COR-L47 (cell line): ENCODE measurements at places on chromosomes 5 and 9.

GRCh38 chr9:77753180-77753579 is 105.1 kb upstream of the GNA14 start:
- no peak for DNase-seq

GRCh38 chr5:60820593-60821487 is 23.2 kb downstream of the ELOVL7 start:
- no peak for DNase-seq

DNA sequence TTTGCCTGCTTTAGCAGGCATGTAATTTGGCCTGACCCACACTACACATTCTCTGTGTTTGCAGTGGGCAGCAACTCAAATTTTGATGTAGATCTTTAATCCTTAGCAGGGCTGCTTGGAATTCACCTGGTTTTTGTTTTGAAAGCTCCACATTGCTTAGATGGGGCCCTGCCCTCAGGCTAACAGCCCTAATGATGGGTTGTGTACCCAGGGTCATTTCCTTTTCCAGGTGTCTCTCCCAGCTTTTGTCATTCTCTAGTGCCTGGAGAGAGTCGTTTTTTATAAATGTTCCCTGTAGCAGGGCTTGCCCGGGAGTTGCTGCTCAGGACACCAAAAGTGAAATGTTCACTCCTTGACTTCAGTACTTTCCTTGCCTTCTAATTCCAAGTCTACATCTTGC is 126.3 kb downstream of the TRIO start:
- DNase-seq = no peak

- no peak for DNase-seq
These were observed 591.1 kb downstream of the SEMA5A start for GRCh38 chr5:8954801-8955200.

DNA sequence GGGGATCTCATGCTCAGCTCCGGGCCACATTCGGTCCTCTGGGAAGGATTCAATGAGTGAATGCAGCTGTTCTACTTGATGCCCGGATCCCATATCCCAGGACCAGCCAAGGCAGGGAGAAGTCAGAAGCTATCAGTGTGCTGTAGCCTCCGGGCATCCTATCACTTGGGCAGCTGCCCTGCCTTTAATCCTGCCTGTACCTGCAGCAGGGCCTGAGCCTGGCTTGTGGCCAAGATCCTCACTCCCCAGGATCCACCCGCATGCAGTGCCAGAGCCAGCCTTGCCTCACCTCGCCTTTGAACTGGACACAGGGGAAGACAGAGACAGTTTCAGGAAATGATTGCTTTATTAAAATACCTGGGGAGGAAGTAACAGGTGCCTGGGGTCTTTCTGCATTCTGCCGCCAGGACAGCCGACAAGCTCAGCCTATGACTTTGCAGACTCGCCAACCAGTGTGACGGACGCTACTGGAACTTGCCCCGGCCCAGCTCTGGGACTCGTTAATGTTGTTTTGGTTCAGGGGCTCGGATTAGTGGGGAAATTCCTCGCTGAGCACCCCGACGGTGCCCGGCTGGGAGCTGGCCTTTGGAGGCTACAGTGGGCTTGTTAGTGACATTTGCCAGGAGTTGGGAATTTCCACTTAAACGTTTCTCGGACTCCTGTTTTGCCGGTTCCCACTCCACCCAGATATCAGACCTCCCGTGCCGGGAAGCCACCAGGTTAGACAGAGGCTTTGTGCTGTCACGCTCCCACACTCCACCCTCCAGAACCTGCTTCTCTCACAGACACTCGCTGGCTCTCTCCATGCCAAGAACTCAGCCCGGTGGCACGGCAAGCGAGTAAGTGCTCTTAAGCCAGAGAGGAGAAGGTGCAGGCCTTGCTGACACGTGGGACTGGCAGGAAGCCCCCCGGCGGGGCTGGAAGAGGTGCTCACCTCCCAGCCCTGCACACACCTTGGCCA is 721 bp downstream of the PTGES start:
- peak; percentile 77 for DNase-seq

DNA sequence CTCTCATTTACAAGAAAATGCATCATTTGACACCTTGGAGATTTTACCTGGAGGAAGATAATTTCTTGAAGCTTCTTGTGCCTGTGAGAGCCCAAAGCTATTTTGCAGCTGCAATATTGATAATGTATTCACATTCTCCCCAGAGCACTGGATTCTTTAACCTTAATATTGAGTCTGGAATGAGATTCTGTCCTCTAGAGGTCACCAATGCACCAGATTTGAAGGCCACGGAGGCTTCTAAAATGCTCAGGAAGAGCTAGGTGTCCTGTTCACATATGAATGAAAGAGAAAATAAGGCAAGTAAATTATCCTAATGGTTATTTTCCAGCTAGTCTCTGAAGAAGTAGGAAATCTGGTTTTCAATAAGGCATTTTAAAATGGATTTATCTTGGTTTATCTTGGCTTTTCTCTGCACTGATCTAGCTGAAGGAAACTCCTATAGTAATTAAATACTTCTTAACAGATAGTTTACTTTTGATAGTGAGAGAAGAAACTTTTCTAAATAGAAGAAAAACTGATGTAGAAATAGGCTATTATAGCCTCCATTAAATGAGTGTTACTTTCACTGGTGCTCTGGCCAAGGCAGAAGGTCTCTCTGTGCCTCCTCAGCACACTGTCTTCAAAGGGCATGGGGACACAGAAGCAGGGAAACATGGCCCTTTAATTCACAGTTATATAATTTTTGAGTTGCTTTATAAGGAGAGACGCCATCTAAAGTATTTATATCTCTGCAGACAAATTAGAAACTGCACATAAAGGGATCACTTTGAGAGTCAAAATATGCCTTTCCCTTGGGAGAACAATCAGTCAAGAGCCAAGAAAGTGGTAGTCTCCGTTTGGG is 297.0 kb upstream of the ACTBL2 start:
- DNase-seq = peak; percentile 51

DNA sequence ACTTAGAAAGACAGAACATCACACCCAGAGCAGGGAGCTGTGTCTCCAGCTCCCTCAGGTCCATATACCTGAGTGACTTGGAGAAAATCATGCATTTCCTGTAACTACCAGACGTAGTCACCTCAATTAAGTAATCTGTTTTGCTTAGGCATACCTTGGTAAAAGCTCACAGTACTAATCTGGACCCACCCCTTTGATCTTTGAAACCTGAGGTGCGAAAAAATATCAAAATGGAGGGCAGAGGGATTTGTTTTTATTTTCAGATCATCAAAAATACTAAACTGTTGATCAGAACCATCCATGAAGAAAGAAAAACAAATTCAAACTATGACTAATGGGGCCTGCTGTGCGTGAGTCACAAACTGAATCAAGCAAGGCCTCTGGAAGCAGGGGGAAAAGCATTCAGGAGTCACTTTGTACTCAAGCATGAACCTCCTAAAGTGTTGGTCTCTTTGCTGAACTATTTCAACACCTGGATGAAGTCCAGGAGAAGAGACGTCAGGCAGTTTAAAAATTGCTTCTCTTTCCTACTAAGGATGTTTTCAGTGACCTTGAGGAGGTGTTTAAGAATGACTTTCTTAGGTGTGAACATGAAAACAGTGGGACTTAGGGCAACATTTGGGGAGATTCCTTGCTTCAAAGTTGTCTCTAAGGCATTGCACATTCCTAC is 76.3 kb downstream of the MUSK start:
- DNase-seq = no peak

GRCh38 chr9:77221431-77221830 is 44.1 kb downstream of the VPS13A start:
- no peak for DNase-seq

GRCh38 chr5:137960141-137960540 is 70.9 kb downstream of the PKD2L2 start:
- DNase-seq = no peak

- DNase-seq = no peak
These were observed 6.1 kb upstream of the AJM1 start for GRCh38 chr9:136835932-136836904.

DNA sequence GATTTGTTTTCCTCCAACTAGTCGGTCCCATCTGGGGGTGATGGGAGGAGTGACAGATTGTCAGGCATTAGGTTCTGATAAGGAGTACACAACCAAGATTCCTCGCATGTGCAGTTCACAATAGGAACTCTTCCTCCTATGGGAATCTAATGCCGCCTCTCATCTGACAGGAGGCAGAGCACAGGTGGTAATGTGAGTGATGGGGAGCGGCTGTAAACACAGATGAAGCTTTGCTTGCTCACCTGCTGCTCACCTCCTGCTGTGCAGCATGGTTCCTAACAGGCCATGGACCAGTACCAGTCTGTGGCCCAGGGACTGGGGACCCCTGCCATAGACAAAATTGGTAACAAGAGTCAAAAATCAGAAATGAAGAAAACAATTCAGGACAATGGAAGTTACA is 173.3 kb upstream of the HMHB1 start:
- DNase-seq = no peak
